ENCODE measurements at places on chromosomes 3 and 15.

- DNase-seq = no peak
Measured at GRCh38 chr3:120821426-120821825, 78.9 kb downstream of the GTF2E1 start.

DNA sequence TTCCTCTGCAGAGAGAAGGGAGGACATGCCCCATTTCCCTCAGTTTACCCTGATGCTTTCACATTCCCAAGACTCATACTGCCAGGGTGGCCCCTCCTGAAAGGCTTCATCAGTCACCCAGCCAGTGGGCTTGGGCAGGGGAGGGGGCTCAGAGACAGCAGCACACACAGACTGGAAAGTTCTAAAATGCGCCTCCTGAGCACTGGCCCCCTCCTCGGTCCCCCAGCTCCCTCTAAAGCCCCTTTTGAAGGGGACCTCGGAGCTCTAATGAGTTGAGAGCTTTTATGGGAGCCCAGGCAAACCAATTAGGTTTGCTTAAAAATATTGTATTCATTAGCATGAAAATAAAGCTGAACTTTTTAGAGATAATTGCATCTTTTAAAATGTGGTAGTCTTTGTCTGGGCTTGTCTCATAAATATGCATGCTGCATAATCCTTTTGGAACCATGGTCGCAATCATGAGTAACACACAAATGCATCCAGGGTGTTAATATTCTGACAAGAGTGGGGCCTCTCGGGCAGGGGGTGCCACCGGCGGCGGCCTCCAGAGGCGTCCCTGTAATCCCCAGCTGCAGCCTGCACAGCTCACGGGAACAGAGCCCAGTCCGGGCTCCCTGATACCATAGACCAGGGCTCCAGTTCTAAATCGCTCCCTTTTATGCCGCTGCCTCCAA, 78.5 kb downstream of the RPLP1 start:
- no peak for DNase-seq

DNA sequence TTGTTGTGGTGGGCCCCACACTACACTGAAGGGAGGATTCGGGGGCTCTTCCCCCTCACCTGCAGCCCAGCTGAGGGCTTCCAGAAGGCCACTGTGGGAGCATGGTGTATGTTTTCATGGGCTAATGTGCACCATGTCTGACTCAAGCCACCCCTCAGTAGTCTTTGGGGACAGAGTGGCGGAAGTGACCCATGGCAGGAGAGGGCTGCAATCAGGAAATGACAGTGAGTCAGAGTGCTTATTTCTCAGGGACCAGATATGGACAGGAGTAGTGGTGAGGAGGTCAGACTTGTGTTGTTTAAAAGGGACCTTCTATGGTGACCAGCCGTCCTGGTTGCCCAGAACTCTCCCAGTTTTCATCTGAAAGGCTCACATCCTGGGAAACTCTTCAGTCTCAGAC, 32.8 kb upstream of the SLC9A9 start:
- no peak for DNase-seq

DNA sequence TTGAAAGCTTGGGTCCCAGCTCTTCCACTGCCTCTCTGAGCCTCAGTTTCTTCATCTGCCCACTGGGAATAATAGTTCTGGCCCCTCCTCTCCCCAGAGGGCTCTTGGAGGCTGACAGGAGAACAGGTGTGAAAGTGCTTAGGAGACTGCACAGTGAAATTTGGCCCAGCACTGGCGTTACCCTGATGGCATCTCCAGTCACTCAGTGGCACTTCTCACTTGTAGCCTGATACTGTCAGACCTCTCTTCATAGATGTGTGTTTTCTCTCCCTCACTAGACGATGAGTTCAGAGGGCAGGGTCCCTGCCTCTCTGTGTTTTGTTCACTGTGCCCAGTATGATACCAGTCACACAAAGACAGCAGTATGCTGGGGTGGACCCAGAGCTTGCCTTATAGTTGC, 22.2 kb upstream of the IGDCC3 start:
- DNase-seq = no peak

DNA sequence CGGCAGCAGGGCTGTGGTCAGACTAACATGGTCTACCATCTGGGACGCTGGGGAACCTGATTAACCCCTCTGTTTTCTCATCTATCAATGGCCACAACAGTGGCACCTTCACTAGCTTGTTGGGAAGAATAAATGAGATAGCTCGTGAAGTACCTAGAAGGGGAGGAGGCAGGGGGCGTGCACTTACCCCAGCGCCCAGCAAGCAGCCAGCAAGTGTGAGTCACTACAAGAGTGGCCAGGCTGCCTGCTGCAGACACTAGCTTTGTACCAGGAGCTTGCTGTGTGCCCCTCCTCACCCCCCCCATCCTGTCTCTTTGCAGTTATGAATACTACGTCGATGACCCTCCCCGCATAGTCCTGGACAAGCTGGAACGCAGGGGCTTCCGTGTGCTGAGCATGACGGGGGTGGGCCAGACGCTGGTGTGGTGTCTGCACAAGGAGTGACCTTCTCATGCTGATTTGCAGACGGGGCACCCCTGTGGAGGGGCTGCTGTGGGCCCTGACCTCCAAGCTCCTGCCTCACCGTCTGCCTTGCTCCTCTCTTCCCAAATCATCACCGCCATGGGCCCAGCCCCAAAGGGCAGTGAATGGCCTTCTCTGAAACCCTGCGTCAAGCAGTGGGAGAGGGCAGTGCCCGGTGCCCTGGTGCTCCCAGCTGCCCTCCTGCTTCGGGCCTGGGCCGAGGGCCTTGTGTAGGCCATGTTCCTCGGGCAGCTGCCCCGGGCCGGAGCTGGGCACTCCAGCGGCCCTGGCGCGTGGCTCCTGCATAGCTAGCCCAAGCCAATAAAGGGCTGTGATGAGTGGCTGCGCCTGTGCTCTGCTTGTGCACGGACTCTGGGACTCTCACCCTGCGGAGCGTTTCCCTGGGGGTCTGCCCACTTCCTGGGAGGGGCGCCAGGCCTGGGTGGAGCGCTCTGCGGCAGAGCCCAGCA, 2.6 kb upstream of the C15orf62 start:
- no peak for DNase-seq

- peak; percentile 74 for DNase-seq
Measured at GRCh38 chr15:64901914-64902313, 9.8 kb upstream of the ANKDD1A start.

DNA sequence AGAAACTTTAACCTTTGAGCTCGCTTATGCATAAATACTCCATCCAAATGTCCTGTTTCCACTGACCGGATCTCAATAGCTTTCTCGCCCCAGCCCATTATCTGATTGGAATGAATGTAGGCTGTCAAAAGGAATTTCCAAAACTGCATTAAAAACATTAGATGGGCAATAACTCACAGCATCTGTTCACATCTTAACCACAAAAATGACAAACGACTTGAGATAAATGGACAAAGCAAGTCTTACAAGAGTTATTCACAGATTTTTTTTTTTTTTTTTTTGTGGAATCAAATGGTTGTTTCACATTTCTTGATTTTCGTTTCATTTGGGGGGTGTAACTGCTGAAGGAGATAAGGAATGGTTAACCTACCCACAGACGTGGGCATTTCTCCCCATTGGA, 39.7 kb upstream of the SLC2A2 start:
- no peak for DNase-seq

DNA sequence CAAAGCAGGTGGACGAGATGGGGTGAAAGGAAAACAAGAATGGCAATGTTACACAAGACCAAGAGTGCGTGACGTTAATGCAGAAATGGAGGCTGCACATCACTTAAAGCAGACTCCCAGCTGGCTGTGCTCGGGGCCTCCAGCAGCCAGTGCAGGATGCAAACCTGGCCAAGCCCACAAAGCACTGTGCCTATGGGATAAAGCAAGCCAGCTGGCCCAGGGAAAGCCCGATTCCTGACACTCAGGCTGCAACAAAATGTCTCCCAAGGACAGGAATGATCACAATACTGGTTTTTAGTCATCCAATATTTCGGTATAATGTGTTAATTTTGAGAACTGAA, 86.2 kb downstream of the SEC22A start:
- no peak for DNase-seq

GRCh38 chr3:121431726-121432517, 113.9 kb downstream of the POLQ start:
- peak; percentile 50 for DNase-seq

DNA sequence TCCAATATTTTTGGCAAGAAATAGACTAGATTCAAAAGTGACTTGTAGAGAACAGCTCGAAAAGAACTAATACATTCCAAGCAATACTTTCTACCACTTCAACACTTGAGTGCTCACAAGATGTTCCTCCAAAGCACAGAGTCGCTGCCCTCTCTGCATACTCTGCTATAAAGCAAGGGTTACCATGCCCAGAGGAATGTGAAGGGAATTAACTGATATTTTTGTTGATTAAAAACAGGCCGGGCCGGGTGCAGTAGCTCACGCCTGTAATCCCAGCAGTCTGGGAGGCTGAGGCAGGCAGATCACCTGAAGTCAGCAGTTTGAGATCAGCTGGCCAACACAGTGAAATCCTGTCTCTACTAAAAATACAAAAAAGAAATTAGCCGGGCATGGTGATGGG, 57.6 kb upstream of the CSPG5 start:
- DNase-seq = no peak

- DNase-seq = no peak
Measured at GRCh38 chr3:5250467-5251195, 63.1 kb downstream of the EDEM1 start.

DNA sequence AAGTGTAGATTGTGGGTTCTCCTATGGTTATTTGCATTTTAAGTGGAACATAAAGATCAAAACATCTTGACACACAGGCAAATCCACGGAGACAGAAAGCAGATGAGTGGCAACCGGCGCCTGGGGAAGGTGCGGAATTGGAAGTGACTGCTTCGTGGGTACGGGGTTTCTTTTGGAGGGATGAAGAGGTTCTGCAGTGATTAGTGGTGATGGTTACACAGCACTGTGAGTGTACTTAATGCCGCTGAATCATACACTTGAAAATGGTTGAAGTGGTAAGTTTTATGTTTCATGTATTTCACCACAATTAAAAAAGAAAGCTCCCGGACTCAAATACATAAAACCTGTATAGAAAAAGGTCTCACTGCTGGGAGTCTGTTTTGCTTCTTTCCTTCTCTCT, 18.5 kb upstream of the VPS33B start:
- DNase-seq = no peak

DNA sequence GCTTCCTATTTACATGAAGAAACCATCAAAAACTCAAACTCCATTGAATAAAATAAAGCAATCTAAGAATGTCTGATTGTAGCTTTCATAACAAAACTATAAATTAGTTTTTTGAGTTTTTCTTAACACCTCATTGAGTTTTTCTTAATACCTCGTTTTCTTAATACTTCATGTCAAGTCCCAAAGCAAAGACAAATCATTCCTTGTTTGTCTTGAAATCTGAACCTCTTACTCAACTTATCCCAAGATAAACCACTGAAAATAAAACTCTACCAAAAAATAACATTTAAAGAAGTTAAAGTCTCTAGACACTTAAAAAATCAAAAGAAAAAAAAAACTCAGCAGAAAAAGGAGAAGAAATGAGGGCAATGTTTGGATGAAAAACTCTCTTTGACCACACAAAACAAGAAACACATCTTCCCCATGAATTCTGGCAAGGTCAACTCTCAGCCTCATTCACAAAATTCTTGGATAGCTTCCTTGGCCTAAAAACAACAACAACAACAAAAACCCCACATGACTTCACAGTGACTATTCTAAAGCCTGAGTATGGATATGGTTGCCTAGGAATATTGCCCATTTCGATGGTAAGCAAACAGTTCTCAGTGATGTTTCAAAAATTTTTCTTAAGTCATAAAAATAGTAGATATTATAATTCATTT, 38.2 kb downstream of the TMCC1 start:
- DNase-seq = no peak

DNA sequence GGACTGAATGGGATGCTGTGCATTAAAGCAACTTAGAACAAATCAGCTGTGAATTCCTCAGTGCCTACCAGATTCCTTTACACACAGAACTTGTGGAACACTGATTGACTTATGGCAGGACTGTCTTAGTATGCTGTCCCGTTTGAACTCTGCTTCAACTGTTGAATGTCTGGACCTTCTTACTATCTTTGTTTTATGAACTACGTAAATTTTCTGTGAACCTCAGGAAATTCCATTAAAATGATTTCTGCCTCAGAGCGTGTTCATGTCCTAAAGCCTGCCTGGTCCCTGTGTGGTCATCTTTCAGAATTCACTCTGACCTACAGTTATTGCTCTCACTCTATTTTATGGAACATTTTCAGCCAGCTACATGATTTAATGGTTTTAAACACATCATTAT, 29.4 kb upstream of the FBN1 start:
- no peak for DNase-seq

- no peak for DNase-seq
Measured at GRCh38 chr3:185720326-185720725, 104.5 kb downstream of the IGF2BP2 start.

GRCh38 chr3:117026401-117026800, 316.8 kb downstream of the TUSC7 start:
- no peak for DNase-seq

DNA sequence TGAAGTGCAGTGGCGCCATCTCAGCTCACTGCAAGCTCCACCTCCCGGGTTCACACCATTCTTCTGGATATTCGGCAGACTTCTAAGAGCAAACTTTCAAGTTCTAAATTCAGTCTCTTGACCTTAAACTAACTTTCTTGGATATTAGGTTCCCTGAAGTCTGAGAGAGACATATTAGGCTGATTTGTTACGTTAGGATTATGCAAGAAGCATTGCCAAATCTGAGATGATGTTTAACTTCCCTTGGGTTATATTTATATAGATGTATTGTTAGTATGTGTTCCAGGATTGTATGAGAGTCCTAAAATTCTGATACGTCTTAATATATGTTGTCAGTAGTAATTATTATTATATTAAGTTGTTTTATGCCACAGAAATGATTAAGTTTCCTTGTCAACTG, 80.1 kb downstream of the SLC6A1 start:
- DNase-seq = no peak

DNA sequence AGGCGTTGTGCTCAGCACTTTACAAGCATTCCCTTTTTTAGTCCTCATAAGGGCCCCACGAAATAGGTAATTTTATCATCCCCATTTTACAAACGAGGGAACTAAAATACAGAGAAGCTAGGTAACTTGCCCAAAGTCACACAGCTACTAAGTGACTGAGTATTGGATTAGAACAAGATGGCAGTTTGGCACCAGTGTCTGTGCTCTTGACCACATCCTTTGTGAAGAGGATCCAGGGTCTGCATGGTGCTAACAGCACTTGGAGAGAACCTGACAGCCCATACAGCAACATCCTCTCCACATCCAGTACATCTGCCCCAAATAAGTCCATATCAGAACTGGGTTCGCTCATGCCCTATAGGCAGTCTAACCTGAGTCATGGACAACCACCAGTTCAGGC, 21.8 kb upstream of the DAPK2 start:
- no peak for DNase-seq
